ENCODE measurements at places on chromosomes 2 and 18. TPM values are rescaled to one million over a fixed set of nuclear protein-coding genes. Genes with fewer than 3 reads are reported as not detected.

The LIMS3 gene
- total RNA-seq, result 0.77 TPM

The FZD7 gene
- total RNA-seq, result 0.70 TPM

The GPR45 gene
- total RNA-seq, result not detected

The POTEJ gene
- not detected for total RNA-seq

The SCN9A gene
- not detected for total RNA-seq

The IL1R2 gene
- not detected for total RNA-seq

The C2orf66 gene
- total RNA-seq, result not detected

The MFSD2B gene
- total RNA-seq, result 0.32 TPM

The RAB6D gene
- not detected for total RNA-seq

The CHN1 gene
- 3.0 TPM for total RNA-seq

The PIEZO2 gene
- not detected for total RNA-seq

GRCh38 chr2:207815254-207815653 is 45.5 kb upstream of the FZD5 start:
- peaks cover 4% of the 10 kb centered on the region for H3K4me1 ChIP-seq
- no peak overlapping the region for H3K4me3 ChIP-seq
- H3K27ac ChIP-seq, result no peak overlapping the region
- H3K27me3 ChIP-seq, result no peaks in the 10 kb centered on the region
- no peaks in the 10 kb centered on the region for H3K36me3 ChIP-seq

GRCh38 chr18:78790511-78790910 is 189.1 kb upstream of the SALL3 start:
- no peaks in the 10 kb centered on the region for H3K27me3 ChIP-seq
- no peaks in the 10 kb centered on the region for H3K4me1 ChIP-seq
- DNase-seq, result no peak

- H3K4me1 ChIP-seq, result peaks cover 46% of the 10 kb centered on the region
- no peaks in the 10 kb centered on the region for H3K36me3 ChIP-seq
Measured at GRCh38 chr2:981759-982158, 31.1 kb downstream of the SNTG2 start.

GRCh38 chr2:138147796-138148195 is 183.5 kb downstream of the HNMT start:
- no peaks in the 10 kb centered on the region for H3K4me1 ChIP-seq
- DNase-seq, result no peak
- no peaks in the 10 kb centered on the region for H3K36me3 ChIP-seq

GRCh38 chr2:128670066-128670465 is 351.4 kb upstream of the HS6ST1 start:
- DNase-seq, result no peak
- H3K4me1 ChIP-seq, result no peaks in the 10 kb centered on the region
- no peak overlapping the region for H3K4me3 ChIP-seq
- H3K27me3 ChIP-seq, result peaks cover 7% of the 10 kb centered on the region
- H3K27ac ChIP-seq, result no peak overlapping the region

GRCh38 chr2:32783469-32783868 is 155.6 kb downstream of the TTC27 start:
- H3K4me1 ChIP-seq, result no peaks in the 10 kb centered on the region
- DNase-seq, result no peak
- no peak overlapping the region for H3K4me3 ChIP-seq
- H3K27me3 ChIP-seq, result no peaks in the 10 kb centered on the region
- H3K36me3 ChIP-seq, result peaks cover 71% of the 10 kb centered on the region

GRCh38 chr2:208086029-208086428 is 38.3 kb downstream of the CRYGD start:
- H3K27ac ChIP-seq, result no peak overlapping the region
- no peaks in the 10 kb centered on the region for H3K4me1 ChIP-seq
- H3K36me3 ChIP-seq, result no peaks in the 10 kb centered on the region
- peaks cover 2% of the 10 kb centered on the region for H3K27me3 ChIP-seq

- no peak overlapping the region for H3K27ac ChIP-seq
- H3K27me3 ChIP-seq, result no peaks in the 10 kb centered on the region
- H3K4me1 ChIP-seq, result no peaks in the 10 kb centered on the region
- no peak for DNase-seq
- H3K36me3 ChIP-seq, result peaks cover 5% of the 10 kb centered on the region
Measured at GRCh38 chr2:28071221-28071620, 180.7 kb downstream of the BABAM2 start.

DNA sequence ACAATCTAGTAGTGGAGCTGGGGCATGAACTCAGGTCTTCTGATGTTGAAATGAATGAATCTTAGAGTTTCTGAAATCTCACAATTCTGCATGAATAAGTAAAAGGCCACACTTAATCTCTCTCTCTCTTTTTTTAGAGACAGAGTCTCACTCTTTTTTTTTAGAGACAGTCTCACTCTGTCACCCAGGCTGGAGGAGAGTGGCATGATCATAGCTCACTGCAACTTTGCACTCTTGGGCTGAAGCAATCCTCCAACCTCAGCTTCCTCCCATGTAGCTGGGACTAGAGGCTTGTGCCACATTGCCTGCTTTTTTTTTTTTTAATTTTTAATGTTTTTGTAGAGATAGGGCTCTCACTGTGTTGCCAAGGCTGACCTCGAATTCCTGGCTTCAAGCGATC is 68.9 kb upstream of the THOC1 start:
- no peak overlapping the region for H3K27ac ChIP-seq
- no peak overlapping the region for H3K4me3 ChIP-seq
- no peak for DNase-seq
- H3K36me3 ChIP-seq, result no peaks in the 10 kb centered on the region
- H3K4me1 ChIP-seq, result no peaks in the 10 kb centered on the region

DNA sequence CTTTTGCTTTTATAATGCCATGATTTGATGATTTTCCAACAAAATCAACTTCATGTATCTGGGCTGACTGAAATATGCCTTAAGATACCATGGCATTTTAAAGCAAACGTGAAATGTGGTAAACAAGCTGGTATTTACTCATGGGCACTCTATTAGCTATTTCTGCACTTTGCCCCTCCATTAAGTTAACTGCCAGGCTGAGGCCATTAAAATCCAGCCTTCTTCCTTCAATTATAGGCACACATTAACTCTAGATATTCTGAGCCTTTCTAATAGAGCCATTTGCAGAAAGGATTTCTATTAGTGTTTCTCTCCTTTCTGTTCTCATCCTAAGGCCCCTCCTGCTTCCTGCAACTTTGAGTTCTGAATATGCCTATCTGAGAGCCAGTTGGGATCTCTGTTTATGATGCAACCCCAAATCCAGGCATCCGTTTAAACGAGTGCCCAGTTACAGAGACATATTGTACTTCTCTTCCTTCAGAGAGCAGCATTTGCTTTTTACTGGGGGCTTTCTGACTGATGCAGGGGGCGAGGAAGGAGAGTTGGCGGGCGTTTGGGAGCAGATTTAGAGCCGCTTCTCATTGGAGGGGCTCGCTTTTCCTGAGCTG is 1.6 kb upstream of the KCNJ3 start:
- H3K36me3 ChIP-seq, result no peaks in the 10 kb centered on the region
- H3K4me3 ChIP-seq, result no peak overlapping the region
- no peak for DNase-seq
- peaks cover 3% of the 10 kb centered on the region for H3K4me1 ChIP-seq

DNA sequence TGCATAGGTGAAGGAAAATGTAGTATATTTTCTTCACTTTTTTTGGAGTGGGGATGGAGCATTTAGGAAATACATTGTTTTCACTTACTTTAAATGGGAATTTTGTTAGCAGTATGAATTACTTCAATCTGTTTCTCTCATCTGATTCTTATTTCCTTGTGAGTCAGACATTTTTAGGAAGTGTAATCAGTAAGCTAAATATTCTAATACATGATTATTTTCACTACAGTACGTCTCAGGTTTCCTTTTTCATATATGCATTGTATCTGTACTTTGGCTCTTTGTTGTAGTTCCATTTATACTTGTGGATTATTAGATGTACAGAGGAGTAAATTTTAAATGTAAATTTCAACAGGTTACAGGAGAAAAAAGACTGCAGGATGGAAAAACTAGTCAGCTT is 27.9 kb downstream of the GPD2 start:
- peaks cover 2% of the 10 kb centered on the region for H3K36me3 ChIP-seq
- no peak overlapping the region for H3K4me3 ChIP-seq
- peaks cover 14% of the 10 kb centered on the region for H3K4me1 ChIP-seq
- DNase-seq, result no peak
- no peak overlapping the region for H3K27ac ChIP-seq

GRCh38 chr2:46439582-46439981 is 39.8 kb upstream of the TMEM247 start:
- no peaks in the 10 kb centered on the region for H3K36me3 ChIP-seq
- no peak overlapping the region for H3K27ac ChIP-seq
- peak; percentile 39 for DNase-seq
- no peak overlapping the region for H3K4me3 ChIP-seq

DNA sequence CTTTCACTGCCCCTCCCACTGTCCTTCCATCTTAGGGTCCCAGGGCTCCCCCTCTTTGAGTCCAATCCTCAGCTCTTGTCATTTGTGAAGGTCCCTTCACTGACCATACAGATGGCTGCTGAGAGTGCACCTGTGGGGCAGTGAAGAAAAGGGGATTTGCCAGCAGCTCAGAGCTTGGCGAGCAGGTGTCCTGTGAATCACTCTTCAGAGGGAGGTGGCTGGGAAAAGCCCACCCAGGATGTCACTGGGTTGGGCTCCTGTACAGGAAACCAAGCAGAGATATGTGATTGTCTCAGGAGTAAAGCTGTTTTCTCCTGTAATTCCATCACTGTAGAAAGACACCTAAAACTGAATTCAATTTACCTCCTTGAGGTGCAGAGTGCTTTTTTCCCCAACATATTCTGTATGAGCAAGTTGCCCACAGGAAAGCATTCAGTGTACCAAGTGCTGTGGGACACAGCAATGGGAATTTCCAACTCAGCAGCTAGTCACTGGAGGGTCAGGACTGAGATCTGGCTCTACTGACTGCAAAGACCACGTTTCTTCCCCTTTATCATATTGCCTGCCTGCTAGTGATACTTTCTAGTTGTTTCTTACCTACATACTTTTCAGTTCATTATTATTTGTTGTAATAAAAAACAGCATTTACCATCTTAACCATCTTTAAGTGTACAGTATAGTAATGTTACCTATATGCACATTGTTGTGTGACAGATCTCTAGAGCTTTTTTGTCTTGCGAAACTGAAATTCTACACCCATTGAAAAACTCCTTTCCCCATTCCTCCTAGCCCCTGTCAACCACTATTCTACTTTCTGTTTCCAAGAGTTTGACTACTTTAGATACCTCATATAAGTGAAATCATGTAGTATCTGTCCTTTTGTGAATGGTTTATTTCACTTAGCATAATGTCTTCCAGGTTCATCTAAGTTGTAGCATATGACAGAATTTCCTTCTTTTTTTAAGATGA is 239.1 kb downstream of the TSN start:
- no peak overlapping the region for H3K27ac ChIP-seq
- no peaks in the 10 kb centered on the region for H3K27me3 ChIP-seq
- peaks cover 5% of the 10 kb centered on the region for H3K4me1 ChIP-seq
- no peaks in the 10 kb centered on the region for H3K36me3 ChIP-seq
- no peak overlapping the region for H3K4me3 ChIP-seq

DNA sequence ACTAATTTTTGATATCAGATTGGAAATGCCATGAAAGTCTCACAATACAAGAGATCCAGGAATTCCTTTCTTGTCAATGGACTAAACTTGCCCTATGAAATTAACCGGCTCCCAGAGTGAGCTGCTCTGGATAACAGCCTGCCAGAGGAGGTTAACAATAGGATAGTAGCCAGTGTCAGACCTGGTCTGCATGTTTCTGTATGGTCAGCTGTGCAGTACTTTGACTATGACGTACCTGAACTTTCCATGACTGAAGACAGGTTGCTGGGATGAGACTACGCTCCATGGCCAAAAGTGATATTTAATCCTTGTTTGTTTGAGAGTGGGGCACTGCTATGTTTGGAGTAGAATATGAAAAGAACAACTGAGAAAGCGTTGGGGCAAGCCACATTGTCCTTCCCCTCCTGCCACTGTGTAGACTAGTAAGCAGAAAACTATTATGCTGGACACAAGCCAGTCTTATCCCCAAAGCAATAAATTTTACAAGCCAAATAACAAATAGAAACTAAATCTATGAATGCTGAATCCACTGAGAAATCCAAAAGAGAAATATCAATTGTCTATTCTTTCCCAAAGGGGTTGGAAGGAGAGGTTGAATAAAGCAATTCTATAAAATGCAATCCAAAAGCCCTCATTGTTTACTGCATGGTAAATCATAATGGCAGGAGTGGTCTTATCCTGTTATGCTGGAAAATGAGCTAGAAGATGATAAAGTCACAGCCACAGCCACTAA is 115.5 kb upstream of the CYP26B1 start:
- no peaks in the 10 kb centered on the region for H3K27me3 ChIP-seq
- H3K4me3 ChIP-seq, result no peak overlapping the region
- DNase-seq, result no peak

GRCh38 chr2:240287011-240287410 is 146.6 kb upstream of the OTOS start:
- no peaks in the 10 kb centered on the region for H3K4me1 ChIP-seq
- H3K27me3 ChIP-seq, result peaks cover 4% of the 10 kb centered on the region
- no peak for DNase-seq

DNA sequence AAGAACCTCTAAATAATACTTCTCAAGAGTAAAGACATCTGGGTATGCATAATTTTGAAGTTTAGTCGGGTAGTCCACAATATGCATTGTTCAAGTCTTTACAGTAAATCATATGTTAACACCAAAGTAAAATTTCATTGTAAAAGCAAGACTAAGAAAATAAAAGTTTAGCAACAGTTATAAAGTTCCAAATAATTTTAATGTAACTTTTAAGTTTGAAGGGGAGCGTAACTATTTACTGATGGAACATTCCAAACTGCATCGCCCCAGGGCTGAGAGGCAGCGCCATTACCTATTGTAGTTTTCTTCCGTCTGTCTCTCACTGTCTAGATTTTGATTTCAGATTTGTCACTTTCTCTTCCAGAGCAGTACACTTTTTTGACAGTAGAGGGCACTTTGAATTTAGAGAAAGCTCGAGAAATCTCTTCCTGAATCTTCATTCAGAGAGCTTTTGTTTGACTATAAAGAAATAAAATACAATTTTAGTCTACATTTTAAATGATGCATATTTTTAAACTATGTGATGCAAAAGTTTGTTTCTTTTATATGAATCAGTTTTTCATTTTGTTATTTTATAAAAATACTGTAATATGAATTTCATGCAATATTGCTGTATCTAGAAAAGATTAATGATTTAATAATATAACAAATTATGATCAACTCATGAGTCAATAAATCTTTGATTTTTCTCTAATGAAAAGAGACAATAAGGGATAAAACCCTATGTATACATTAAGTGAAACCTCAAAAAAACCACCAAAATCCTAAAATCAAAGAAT is 389.8 kb downstream of the FIGN start:
- H3K36me3 ChIP-seq, result no peaks in the 10 kb centered on the region
- peaks cover 8% of the 10 kb centered on the region for H3K27me3 ChIP-seq
- no peak for DNase-seq
- H3K27ac ChIP-seq, result no peak overlapping the region
- no peak overlapping the region for H3K4me3 ChIP-seq

GRCh38 chr2:37568565-37568964 is 102.9 kb downstream of the CDC42EP3 start:
- H3K4me1 ChIP-seq, result peaks cover 33% of the 10 kb centered on the region
- DNase-seq, result peak; percentile 60
- peak overlapping the region; percentile 69 for H3K27ac ChIP-seq
- no peak overlapping the region for H3K4me3 ChIP-seq

GRCh38 chr2:142041105-142041504 is 89.7 kb downstream of the LRP1B start:
- no peak overlapping the region for H3K27ac ChIP-seq
- no peak overlapping the region for H3K4me3 ChIP-seq
- no peaks in the 10 kb centered on the region for H3K4me1 ChIP-seq
- DNase-seq, result no peak
- H3K27me3 ChIP-seq, result no peaks in the 10 kb centered on the region

Measured in activated CD8-positive, alpha-beta T cell treated with anti-CD3 and anti-CD28 coated beads for 36 hours (primary cell).